ACHN (cell line): ENCODE measurements at places on chromosomes 16 and 17.
A peak's percentile ranks its signal among the peaks of the same experiment; 100 is the strongest.

DNA sequence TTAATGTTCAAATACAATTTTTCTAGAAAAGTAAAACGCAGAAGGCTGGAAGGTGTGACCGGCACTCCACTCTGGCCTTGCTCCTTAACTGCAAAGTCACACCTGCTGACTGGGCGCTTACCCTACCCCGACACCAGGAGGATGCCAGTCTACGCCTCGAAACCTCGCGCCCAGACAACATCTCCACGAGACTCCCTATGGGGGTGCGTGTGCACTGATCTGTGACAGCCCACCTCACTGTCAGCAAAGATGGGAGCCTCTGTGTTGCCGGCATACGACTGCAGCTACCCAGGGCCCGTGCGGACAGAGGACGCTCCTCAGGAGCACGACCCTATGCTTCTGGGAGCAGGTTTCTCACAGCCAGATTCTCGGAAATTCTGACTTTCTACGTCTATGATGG, 26.1 kb downstream of the MAP1LC3B start:
- no peak for DNase-seq

- no peak for DNase-seq
These were observed 58.1 kb downstream of the IQCK start for GRCh38 chr16:19776147-19776546.

- DNase-seq: no peak
These were observed 9.7 kb downstream of the MRM3 start for GRCh38 chr17:791829-792228.

DNA sequence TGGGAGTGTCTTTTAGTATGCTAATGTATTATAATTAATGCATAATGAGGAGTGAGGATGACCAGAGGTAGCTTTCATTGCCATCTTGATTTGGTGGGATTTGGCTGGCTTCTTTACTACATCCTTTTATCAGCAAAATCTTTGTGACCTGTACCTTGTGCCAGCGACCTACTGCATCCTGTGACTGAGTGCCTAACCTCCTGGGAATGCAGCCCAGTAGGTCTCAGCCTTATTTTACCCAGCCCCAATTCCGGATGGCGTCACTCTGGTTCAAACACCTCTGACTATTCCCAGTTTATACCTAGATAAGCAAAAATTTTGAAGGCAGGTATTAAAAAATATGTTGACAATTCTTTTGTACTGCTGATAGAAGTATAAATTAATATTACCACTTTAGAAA, 10.5 kb upstream of the BLMH start:
- no peak for DNase-seq

GRCh38 chr17:12592941-12593340, 72.7 kb upstream of the MYOCD start:
- DNase-seq: no peak

DNA sequence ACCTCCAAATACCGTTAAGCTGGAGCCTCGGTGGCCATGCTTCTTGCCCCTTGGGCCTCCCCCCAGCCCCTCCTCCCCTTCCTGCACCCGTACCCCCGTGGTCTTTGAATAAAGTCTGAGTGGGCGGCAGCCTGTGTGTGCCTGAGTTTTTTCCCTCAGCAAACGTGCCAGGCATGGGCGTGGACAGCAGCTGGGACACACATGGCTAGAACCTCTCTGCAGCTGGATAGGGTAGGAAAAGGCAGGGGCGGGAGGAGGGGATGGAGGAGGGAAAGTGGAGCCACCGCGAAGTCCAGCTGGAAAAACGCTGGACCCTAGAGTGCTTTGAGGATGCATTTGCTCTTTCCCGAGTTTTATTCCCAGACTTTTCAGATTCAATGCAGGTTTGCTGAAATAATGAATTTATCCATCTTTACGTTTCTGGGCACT, 928 bp downstream of the HBA1 start:
- DNase-seq: no peak

DNA sequence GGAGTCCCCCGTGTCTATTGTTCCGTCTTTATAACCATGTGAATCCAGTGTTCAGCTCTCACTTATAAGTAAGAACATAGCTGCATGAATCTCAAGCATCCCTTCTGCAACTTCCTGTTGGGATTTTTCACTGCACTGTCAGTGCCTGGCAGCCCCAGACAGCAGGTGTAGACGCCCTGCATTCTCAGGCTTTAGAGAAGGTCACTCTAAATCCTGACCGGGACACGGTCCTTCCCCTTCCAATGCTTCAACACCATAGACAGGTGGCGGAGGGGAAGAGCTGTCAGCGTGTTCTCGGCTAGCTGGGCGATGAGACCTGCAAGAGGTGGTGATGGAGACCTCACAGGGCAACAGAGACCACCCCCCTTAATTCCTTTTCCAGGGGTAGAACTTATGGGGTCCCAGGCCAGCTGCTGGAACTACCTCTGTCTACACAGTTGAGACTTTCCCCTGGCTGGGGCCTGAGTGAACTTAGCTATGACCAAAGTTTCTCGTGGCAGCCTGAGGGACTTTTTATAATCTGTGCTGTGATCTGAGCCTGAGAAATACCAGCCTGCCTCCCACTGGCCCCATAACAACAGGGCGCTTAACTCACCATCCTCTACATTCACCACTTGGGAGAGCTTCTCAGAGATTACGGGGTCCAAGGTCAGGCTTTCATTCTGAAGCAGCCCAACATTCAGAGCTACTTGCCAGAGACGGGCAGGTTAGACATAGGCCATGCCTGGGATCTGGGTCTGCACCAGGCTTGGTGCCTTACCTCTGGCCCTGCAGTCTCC, 143.2 kb upstream of the TNRC6C start:
- DNase-seq: no peak

- DNase-seq: no peak
These were observed 94.1 kb upstream of the XYLT1 start for GRCh38 chr16:17564856-17565255.

DNA sequence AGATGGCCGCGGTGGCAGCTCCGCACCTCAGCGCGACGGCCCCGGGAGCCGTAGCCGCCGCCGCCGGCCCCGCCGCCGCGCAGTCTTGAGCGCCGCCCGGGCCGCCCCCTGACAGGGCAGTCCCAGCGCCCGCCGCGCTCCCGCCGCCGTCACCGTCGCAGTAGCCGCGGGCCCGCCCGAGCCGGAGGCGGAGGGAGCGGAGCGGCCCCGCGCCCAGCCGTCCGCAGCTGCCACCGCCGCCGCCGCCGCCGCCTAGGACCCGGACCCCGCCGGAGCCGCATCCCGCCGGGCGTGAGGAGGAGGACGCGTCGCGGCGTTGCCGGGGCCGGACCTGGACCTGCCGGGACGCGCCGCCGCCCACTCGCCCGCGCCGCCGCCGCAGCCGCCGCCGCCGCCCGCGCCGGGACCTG, 218 bp downstream of the TNRC6C start:
- no peak for DNase-seq

DNA sequence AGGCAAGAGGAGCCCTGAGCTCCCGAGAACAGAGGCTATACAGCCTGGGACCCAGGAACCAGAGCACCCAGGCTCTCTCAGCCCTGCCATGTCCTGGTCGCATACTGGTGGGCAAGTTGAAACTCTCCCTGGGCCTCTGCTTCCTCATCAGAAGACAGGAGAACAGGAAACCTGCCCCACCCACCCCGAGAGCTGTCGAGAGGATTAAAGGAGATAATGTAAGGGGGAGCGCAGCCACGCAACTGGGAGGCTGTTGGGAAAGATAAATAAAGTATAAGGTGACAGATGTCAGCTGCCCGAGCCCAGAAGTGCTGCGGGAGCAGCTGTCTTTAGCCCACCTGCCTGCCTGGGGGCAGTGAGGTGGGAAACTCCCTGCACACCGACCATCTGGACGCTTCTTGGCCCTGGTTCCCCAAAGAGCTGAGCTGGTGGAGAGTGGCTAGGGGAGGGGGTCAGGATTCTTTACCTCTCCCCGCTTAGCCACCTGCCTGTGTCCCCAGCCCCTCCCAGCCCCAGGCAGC, 6.8 kb downstream of the KIF19 start:
- no peak for DNase-seq

- DNase-seq: peak; percentile 71
These were observed 5.7 kb downstream of the GRN start for GRCh38 chr17:44350733-44351226.

- peak; percentile 95 for DNase-seq
These were observed 9.4 kb downstream of the CWC25 start for GRCh38 chr17:38815576-38816193.

- DNase-seq: peak; percentile 8
These were observed 1950.1 kb downstream of the TP53TG3F start for GRCh38 chr16:35409503-35409902.

GRCh38 chr17:15354256-15354655, 12.9 kb upstream of the TEKT3 start:
- DNase-seq: no peak

DNA sequence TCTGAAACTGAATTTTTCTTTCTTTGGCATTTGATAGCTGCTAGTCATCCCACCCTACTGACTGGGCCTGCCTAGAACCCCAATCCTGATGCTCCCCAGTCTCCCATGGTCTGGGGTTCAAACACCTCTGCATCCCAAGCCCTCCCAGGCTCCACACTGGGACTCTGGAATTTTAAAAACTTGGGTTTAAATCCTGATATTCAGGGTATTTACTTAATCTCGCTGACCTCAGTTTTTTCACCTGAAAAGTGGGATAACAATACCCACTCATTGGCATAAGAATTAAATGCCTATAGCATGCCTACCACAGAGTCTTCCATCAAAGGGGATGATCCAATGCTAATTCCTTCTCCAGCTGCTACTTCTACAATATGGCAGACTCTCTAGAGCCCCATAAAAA, 264.4 kb downstream of the NPIPA8 start:
- DNase-seq: no peak

GRCh38 chr16:49703483-49703882, 152.4 kb downstream of the ZNF423 start:
- DNase-seq: no peak

GRCh38 chr16:74601126-74601871, 5.6 kb downstream of the GLG1 start:
- DNase-seq: no peak

DNA sequence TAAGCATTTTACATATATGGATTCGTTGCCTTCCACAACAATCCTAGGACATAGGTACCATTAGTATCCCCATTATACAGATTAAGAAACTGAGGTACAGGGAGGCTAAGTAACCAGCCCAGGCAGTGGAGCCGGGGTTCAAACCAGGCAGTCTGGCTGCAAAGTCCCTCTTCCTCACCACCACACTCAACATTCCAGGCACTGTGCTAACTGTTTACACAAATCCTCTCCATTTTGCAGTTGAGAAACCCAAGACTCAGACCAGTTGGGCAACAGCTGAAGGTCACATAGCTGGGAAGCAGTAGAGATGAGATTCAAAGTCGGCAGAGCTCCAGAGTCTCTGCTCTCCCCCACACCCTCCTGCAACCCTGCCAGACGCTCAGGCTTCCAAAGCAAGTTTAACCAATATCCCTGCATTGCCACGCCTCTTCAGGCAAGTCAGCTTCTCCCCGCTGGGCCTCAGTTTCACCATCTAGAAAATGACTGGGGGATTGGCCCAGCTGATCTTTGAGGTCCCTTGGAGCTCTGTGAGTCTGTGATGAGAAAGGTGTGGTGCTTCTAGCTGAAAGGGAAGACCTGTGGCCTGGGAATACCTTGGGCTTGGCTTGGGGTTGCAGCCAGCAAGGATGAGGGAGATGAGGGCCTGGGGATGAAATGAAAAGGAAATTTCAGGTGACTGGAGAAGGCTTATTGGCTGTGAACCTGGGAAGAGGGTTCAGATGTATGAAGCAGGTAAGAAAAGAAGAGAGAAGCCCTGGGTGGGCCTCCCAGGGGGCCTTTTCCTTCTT, 14.0 kb downstream of the CCR7 start:
- no peak for DNase-seq

GRCh38 chr16:11207646-11208045, 48.4 kb downstream of the SOCS1 start:
- DNase-seq: no peak

GRCh38 chr16:86087011-86087895, 188.3 kb downstream of the IRF8 start:
- DNase-seq: no peak

GRCh38 chr17:1597861-1598342, 30.7 kb downstream of the SLC43A2 start:
- no peak for DNase-seq

DNA sequence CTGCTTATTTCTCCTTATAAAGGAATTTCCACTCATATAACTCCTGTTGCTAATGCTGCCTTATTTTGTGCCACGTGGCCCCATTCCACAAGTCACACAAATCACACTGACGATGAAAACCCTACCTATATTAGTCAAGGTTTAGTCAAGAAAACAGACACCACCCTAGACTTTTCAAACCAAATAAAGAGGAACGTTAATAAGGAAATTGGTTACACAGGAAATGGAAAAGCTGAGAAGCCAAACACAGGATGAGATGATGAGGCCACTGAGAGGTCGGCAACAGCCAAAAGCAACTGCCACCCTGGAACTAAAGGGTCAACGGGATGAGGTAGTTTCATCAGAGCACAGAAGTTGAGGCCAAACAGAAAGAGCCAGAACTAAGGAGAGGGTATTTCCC, 47.3 kb upstream of the ALOX12 start:
- DNase-seq: no peak

DNA sequence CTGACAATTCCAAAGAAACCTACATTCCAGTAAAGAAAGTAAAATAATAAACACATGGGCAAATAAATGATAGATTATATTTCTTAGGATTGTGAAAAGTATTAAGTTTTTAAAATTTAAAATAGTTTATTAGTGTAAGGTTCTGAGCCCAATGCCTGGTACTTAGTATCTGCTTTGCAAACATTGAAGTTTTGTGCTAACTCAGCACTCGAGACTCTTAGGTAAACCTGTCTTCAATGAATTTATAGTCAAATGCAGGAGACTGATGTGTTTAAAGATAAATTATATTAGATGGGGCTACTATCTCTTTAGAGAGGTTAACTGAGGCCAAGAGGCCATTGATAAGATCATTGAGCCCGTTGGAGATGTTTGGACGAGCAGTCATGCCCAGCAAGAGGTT, 138.3 kb upstream of the SALL1 start:
- no peak for DNase-seq
